ENCODE measurements at places on chromosomes 6 and 20.
A peak's percentile ranks its signal among the peaks of the same experiment; 100 is the strongest.

DNA sequence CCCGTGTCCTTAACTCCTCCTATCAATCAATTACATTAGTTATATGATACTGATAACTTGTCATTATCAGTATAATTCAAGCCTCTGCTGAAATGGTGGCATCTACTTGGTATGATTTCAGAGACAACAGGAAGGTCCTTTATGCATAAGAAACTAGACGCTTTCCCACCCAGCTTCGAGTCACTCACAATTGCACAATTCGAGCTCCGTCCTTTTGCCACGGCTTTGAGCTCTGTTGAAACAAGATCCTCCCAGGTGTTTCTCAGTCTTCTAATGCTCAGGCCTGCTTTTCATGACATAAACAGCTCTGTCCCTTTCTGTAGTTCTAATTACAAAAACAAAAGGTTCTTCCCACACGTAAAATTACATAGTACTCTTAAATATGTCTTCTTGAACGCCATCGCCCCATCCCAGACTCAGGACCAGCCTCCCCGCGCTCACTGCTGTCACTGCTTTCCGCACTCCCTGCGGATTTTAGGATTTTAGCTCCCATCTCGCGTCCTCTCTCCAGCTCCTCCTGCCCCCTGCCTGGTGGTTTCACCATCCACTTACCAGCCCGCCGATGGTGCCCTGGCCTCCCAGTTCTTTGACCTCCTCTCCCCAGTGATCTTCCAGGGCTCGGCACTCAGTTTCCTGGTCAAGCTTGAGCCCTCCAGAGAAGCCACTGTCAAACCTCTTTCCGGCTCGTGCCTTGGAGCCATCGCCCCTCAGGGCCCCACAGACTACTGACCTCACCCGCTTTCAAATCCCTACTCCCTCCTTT is 23.2 kb upstream of the PNPLA1 start:
- DNase-seq: peak; percentile 55

GRCh38 chr6:110589865-110590513 is 113.6 kb upstream of the SLC22A16 start:
- peak; percentile 60 for DNase-seq

GRCh38 chr6:37860226-37860839 is 40.8 kb downstream of the ZFAND3 start:
- peak; percentile 75 for DNase-seq

DNA sequence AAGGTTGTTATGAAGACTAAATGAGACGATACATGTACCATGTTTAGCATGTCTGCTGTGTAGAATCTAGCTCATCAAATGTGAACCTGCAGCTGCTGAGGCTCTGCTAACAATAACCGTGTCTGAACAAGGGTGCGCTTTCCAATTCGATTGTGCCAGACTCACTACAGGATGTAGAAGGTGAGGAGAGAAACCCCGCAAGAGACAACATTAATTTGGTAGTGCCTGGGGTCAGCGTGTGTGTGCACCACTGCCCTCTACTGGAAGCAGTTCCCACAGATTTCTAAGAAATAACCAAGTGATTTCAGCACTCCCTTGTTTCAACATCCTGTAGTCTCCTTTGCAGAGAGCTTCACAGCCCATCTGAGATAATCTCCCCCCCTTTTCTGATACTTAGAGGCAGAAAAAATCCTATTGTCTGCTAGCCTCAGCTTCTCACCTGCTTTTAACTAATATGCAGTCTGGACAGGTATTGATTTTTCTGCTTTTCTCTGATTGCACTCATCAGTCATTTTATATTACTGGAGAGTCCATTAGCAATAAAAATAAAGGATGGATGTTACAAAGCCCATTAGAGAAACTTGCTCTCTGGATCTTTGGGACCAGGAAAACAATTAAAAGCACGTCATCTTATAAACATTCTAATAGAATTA is 96.7 kb upstream of the BACH2 start:
- peak; percentile 74 for DNase-seq

DNA sequence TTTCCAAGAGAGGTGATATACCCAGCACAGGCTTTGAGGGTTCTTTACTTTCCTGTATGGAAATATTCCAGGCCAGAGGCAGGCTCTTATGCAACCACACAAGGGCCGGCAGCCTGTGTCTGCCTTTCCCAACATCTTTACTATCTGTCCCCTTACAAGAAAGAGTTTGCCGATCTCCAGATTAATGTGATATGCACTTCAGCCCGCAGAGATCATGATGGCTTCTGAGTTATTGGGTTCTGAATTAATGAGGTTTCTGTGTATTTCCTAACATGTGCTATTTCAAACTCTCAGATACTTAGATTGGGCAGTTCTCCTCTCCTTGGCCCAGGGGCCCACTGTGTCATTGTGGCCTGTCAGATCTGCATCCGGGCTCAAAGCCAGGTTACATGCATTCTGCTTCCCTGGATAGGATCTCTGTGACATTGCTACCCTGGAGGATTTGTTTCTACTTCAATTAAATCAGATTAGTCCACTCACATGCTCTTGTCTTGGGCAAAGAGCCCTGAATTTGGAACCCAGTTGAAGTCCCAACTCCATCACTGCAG is 56.6 kb downstream of the TGM2 start:
- DNase-seq: no peak
